HTR-8/SVneo (cell line): ENCODE measurements at places on chromosomes 1 and 21.

- no peak for DNase-seq
These were observed 419.8 kb upstream of the NFIA start for GRCh38 chr1:60662486-60663044.

DNA sequence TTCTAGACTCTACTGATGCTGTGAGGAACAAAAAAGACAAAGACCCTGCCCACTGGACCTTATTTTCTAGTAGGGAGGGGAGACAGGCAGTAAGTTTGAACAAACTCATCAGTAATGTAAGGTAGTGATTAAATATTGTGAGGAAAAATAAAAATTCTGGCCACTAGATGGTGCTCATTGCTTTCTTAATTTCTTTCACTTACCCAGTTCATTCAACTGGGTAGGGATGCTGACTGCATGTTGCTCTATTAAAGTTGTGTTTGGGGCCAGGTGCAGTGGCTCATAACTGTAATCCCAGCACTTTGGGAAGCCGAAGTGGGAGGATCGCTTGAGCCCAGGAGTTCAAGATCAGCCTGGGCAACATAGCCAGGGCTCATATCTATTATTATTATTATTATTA lies 6.3 kb upstream of the KYAT3 start:
- peak; percentile 44 for DNase-seq

- no peak for DNase-seq
These were observed 31.2 kb upstream of the CA6 start for GRCh38 chr1:8914466-8914865.

DNA sequence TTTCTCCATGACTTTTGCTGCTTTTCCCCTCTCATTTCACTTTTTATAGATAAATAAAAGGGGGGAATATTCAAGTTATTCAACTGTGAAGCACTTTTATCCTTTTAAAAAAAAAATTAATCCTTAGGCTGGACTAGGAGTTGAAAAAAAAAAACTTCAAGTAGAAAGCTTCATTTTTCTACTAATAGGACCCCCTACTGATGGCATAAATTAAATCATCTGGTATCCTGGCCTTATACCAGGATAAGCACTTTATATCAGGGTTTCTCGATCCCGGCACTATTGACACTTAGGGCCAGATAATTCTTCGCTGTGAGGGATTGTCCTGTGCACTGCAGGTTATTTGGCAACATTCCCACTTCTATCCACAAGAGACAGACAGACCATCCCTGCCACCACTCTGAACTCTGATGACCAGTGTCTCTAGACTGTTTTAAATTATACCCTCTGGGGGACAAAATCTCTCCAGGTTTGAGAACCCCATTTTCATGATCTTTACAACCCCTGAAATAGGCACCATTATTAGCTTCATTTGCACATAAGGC lies 17.6 kb downstream of the USP33 start:
- no peak for DNase-seq

DNA sequence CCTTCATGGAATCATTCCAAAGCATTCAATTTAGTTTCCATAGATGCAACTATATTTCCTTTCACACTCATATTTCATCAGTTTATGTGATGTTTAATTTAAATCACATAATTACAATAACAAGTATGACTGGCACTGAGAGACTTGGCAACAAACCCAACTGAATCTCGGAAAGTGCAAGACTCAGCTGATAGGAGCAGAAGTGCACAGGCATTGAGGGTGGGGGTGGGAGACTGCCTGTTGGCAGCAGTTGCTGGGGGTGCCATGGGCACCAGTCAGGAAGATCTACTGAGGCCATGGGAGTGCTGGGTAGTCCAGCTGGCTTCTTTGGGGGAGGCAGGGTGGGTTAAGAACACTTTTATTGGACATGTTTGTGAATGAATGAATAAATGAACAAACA lies 10.4 kb upstream of the HMGB4 start:
- no peak for DNase-seq

GRCh38 chr1:62013264-62013663 lies 181.4 kb upstream of the L1TD1 start:
- DNase-seq: no peak

GRCh38 chr1:30537279-30537678 lies 186.1 kb downstream of the MATN1 start:
- no peak for DNase-seq

GRCh38 chr1:161068306-161069234 lies 1.1 kb downstream of the ARHGAP30 start:
- no peak for DNase-seq

- DNase-seq: no peak
These were observed 3.7 kb downstream of the BACH1 start for GRCh38 chr21:29302359-29302875.

DNA sequence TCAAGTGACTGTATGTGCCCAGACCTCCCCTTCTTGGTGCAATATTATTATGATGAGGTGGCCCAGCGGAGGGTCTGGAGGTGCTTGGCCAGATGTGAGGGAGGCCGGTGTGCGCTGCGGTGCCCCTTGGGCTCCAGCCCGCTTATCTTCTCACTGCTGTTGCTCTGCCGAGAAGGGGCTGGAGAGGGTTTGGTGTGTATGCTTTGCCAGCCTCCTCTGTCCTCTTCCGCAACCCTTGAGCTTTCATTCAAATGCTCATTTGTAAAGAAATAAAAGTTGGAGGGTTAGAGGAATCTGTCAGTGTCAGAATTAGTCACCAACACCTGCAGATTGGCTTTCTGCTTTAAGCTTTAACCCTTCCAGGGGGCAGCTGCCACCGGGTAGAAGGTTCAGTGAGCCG lies 19.7 kb downstream of the RNF220 start:
- no peak for DNase-seq

GRCh38 chr1:54714881-54715492 lies 674 bp upstream of the TTC4 start:
- no peak for DNase-seq

DNA sequence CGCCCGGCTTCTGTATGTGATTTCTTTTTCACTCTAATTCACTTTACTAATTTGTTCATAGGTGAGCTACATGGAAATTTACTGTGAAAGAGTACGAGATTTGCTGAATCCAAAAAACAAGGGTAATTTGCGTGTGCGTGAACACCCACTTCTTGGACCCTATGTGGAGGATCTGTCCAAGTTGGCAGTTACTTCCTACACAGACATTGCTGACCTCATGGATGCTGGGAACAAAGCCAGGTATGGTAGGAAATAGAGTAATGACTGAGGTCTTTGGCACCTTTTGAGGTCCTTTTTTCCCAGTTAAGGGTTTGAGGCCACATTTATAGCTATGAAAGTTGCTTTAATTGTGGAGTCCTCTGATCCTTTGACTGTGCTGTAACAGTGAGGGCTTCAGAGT lies 56.9 kb downstream of the KIF1B start:
- DNase-seq: no peak

DNA sequence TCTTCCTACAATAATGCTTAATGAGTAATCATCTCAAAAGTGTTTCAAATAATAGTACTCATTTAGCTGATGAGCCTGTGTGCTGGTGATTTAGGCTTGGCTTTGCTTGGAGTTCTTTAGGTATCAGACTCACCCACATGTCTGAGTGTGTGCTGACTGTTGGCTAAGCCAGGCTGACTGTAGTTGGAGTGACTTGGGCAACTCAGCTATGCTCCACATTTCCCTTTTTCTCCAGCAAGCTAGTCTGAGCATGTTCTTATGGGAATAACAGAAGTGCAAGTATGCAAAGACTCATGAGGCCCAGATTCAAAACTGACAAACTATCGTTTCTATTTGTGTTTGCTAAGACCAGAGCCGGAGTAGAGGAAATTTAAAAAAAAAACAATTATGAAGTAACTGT lies 99.0 kb upstream of the ADGRL4 start:
- DNase-seq: no peak

- DNase-seq: no peak
These were observed 340.2 kb upstream of the NR5A2 start for GRCh38 chr1:199687321-199687720.

DNA sequence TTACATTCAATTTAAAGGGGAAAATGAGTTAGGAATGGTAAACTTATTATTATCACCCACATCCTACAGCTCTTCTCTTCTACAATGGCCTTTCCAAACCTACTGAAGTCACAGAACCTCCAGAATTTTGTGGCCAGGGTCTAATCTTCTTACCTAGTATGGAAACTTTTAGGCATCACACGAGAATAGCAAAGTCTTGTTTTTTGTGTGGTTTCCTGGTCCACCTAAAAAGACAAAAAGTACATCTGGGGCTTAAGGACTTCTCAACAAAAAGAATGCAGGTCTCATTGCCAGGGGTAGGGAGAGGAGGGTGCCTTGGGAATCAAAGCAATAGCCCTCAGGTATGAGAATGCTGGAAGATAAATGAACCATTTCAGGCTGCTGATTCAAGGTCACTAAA lies 345.3 kb downstream of the LMX1A start:
- no peak for DNase-seq

DNA sequence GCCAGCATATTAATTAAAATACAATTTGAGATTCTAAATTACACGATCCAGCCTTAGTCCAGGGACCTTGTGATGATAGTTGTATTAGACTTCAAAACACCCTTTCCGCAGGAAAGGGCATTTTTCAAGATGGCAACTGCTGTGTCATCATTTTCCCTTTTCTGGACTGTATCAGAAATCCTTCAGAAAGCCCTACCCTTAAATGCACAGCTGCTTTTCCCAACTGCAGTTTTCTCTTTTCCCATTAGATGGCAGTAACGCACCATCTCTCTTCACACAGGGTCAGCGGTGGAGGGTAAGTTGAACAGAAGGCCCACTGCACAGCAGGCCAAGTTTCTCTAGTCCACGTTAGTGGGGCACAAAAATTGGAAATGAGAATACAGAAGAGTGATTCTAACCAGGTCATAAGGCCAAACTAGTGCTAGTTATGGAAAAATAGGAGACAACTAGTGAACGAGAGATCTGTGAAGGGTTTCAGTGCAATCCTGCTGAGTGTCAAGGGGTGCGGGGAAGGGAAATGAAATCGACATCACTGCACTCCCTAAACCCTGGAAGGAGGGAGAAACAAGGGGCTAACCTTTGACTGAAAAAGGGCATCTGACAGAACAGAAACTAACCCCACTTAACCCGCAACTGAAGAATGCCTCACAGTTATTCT lies 22.1 kb upstream of the TDRD10 start:
- peak; percentile 73 for DNase-seq

GRCh38 chr1:183267646-183268431 lies 81.8 kb downstream of the LAMC2 start:
- DNase-seq: no peak

- DNase-seq: no peak
These were observed 7.7 kb downstream of the RPE65 start for GRCh38 chr1:68442006-68442405.

- DNase-seq: no peak
These were observed 151.0 kb downstream of the NUF2 start for GRCh38 chr1:163472651-163473248.

DNA sequence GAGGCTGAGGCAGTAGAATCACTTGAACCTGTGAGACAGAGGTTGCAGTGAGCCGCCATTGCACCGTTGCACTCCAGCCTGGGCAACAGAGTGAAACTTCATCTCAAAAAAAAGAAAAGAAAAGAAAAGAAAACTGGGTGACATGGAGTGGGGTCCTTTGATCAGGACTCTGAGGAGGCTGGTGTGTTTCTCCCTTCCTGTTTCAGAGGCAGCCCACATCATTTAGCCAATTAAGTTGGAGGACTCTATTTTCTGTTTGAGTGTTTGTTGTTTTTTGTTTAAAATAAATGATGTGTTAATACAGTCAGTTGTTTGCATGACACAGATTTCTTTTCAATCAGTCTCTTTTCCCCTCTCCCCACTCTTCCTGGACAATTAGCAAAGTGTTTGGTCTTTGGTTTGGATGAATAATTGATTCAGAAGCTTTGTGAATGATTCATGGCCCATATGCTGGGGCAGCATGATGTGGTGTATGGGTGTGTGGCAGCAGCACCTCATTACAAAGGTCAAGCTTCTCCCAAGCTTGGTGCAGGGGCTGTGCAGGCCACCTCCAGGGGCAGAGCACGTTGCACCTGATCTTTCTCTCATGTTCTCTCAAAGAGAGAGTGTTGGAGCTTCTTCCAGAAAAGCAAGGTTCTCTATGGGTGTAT lies 48.8 kb downstream of the CACNA1E start:
- DNase-seq: no peak

GRCh38 chr1:107976431-107976830 lies 11.5 kb upstream of the VAV3 start:
- DNase-seq: no peak

GRCh38 chr1:218344814-218345672 lies at the start of gene TGFB2:
TSS of gene TGFB2 (plus strand) at chr1:218345336. CDS start at chr1:218346702, 1,366 bp downstream.
- peak; percentile 69 for DNase-seq

GRCh38 chr1:175620376-175620775 lies 123.0 kb downstream of the TNR start:
- no peak for DNase-seq

- DNase-seq: no peak
These were observed 59.0 kb upstream of the EDEM3 start for GRCh38 chr1:184813528-184814089.

GRCh38 chr1:188444526-188444925 lies 1615.8 kb downstream of the PLA2G4A start:
- no peak for DNase-seq

- DNase-seq: no peak
These were observed 2.8 kb upstream of the CLDN14 start for GRCh38 chr21:36482673-36483072.

DNA sequence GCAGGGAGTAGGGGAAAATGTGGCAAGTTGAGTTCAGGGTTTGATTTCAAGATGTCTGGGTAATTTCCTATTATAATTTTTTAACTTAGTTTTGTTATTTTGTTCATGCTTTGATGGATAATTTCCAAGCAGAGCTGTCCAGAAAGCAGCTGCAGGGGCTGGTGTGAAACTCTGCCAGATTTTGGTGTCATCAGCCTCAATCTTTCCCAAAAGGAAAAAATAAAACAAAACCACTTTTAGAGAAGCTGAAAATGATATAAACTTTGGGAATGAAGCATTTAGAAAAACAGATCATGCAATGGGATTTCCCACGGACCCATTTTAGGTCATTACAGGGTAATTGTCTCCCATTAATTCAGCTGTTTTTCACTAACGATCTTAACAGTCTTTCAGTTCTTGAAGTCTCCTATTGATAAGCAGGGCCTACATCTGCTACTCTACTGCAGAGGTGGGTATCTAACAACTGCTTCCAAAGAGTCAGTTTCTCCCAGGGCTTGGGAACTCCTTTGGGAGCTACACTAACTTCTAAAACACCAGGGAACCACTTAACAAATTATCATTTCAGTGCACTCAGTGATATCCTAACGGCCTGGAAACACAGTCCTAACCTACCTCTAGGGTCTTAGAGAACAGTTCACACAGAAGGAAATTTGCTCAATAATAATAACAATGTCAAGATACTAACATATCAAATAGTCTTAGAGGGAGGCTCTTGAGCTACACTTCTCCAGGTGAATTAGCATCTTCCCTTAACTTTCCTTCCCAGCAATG lies 12.3 kb downstream of the ZNF436 start:
- no peak for DNase-seq

GRCh38 chr1:151612501-151613281 lies 841 bp downstream of the SNX27 start:
- peak; percentile 30 for DNase-seq

GRCh38 chr1:45003741-45004140 lies 7.4 kb downstream of the HECTD3 start:
- no peak for DNase-seq

DNA sequence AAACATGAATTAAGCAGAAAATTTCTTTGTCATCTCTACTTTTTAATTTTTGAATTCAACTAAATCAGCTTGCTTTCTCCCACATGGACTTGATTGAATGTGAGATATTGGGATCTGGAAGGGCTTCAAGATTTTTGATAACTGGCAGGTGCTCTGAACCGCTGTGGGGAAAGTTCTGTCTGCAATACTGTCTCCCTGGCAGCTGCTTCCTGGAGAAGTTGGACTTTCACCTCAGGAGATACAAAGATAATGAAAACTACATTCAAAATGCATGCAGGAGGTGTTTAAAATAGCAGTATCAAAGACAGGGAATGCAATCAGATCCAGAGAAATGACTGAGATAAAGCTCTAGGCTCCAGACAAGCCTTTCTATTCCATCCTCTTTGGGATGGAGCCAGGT lies 338.3 kb downstream of the NEGR1 start:
- no peak for DNase-seq
